ENCODE measurements at places on chromosomes 13 and 19.
A peak's percentile ranks its signal among the peaks of the same experiment; 100 is the strongest.

- no peak for DNase-seq
These were observed 18.0 kb upstream of the RBM26 start for GRCh38 chr13:79423801-79424642.

DNA sequence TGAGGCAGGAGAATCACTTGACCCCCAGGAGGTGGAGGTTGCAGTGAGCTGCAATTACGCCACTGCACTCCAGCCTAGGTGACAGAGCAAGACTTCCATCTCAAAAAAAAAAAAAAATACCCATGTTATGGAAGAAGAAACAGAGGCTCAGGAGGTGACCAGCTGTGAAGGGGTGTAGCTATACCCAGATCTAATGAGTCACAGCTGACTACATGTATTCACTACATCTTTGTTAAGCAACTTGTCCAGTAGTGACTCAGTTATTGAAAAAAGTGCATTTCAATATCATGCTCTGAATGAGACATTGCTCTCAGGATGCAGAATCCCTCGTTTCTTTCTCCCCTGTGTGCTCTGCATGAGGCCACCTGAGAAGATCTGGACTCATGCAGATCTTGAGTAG, 16.1 kb upstream of the SPART start:
- no peak for DNase-seq

DNA sequence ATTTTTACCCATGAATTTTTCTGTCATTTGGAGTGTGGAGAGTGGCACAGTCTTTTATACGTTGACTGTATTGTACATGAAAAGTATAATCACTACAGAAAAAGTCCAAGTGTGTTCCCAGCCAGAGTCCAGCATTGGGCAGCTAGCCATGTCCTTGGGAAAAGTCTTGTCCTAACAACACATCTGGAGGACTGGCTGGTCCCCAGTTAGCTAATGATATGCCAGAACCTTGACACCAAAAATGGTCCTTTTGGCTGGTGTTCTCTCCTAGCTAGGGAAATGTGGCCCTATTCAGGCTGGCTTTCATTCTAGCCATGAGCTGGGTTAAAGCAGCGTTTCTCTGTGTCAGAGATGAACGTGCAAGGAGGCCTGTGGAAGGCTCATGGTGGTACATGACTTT, 98.9 kb downstream of the ESD start:
- no peak for DNase-seq

DNA sequence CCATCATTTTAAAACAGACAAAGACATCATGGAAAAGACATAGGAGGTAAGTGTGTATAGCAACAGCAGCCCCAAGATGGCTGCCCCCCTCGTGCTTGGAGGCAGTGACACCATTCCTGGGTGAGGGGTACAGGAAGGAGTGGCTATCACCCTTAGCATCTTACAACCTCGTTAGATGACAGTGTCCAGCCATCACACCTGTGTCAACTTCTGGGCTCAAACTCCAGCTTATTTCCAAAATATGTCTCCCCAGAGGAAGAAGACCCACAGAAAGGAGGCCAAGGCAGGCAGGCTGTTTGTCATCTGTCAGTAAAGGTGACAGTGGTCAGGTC, 27.5 kb downstream of the EPS15L1 start:
- no peak for DNase-seq

DNA sequence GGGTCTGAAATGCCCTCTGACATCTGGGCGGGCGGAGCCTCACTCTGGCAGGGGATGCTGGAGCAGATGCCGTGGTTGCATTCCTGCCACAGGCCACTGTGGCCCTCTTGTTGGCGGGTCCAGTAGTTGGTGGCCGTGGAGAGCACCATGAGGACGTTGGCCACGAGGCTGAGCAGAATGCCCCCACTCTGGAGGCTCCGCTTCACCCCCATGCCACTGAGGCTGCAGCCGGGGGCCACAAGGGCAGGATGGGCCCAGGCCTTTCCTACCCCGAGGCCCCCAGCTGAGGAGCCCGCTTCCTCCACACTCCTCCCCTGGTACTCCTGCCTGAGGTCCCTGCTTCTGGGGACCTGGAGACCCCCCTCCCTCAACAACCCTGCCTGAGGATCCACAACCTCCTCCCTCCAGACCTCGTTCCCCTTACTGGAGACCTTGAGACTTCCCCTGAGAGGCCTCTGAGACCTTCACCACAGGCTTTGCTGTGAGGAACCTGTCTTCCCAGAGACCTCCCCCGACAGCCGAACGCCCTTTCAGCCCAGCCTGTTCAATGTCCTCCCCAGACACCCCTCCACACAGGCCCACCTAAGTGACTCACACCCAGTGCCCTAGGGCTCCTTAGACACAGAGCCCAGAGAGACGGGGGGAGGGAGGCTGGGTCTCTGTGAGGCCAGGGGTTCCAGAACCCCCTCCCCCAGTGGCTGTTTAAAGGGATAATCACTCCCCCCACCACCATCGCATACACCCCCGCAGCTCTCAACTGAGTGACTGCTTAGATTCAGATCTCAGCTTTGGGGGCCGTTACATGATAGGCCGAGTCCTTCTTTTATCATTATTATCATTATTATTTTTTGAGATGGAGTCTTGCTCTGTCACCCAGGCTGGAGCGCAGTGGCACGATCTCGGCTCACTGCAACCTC, at the start of gene CLDND2:
CLDND2 (minus strand) TSS at position 638 of the 917 bp plus-strand sequence; CDS start at position 212, 426 bp downstream.
- no peak for DNase-seq

DNA sequence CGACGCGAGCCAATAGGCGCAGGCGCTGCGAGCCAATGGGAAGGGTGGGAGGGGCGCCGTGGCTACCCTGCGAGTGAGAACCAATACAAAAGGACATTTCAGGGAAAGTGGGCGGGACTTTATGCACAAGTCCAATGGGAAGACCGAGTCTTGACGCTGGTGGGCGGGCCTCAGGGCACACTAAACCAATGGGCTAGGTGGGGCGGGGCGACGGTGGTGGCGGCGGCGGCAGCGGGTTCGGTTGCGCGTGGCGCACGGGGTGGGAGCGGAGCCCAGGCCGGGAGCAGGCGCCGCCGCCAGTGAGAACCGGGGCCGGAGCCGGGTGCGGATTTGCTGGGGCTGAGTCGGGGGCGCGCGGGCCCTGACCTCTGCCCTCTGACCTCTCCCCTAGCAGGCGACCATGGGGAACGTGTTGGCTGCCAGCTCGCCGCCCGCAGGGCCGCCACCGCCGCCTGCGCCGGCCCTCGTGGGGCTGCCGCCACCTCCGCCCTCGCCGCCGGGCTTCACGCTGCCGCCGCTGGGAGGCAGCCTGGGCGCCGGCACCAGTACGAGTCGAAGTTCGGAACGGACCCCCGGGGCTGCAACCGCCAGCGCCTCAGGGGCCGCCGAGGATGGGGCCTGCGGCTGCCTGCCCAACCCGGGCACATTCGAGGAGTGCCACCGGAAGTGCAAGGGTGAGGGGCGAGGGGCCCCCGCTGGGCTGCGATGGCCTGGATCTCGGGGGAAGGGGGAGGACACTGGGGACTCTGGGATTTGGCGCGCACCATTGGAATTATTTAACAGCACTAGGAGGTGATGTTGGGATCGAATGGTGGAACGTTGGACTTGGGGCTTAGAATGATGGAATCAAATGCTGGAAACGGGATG, at the start of gene TOMM40:
TOMM40 (plus strand) TSS at position 239 of the 867 bp plus-strand sequence; CDS start at position 401, 162 bp downstream.
- peak; percentile 100 for DNase-seq

Measured in NCI-H1694 (cell line).